ENCODE measurements at places on chromosomes 4 and X. TPM values are rescaled to one million over a fixed set of nuclear protein-coding genes. Genes with fewer than 3 reads are reported as not detected.
A peak's percentile ranks its signal among the peaks of the same experiment; 100 is the strongest.

The SPIN3 gene
- total RNA-seq: 1.4 TPM

The IL1RAPL1 gene
- total RNA-seq: not detected

The PRDM8 gene
- 6.0 TPM for total RNA-seq

The RIBC1 gene
- 1.5 TPM for total RNA-seq

The MAGEA4 gene
- not detected for total RNA-seq

The PPEF1 gene
- 0.76 TPM for total RNA-seq

The TMSB15C gene
- total RNA-seq: 2.6 TPM

GRCh38 chr4:13615161-13615560, 12.4 kb downstream of the BOD1L1 start:
- no peak for DNase-seq

GRCh38 chr4:30881985-30882384, 161.8 kb downstream of the PCDH7 start:
- DNase-seq: no peak

DNA sequence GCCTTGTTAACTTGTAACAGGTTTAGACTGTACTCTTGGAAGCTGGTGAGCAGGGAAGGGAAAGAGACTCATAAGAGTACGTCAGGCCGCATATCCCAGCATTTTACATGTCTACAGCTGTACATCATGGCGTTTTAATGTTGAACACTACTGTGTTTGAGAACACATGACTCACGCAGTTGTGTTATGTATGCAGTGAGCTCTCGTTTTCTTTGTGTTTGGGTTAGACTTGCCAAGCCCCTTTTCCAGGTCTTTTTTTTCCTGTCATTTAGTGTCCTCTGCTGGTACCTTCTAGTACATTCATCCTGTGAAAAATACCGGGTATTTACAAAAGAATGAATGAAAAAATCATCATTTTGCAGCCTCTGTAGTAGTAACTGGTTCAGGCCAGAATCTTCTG, 35.3 kb downstream of the SMS start:
- DNase-seq: no peak

DNA sequence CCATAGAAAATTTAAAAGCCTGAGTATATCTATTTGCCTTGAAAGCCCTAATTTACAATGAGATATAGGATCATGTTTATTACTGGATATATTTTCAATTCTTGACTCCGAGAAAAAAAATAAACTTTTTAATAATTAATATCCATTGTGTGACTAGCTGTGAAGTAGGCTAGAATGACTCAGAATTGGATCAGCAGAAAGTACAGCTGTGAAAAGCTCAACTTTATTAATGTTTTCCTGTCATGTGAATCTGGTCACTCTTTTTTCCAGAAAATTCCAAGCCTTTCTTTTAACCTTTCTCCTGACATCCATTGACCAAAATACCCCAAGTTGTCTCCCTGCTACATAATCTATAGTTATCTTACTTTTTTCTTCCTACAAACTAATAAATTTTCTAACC, 171.8 kb upstream of the PACRGL start:
- no peak for DNase-seq

DNA sequence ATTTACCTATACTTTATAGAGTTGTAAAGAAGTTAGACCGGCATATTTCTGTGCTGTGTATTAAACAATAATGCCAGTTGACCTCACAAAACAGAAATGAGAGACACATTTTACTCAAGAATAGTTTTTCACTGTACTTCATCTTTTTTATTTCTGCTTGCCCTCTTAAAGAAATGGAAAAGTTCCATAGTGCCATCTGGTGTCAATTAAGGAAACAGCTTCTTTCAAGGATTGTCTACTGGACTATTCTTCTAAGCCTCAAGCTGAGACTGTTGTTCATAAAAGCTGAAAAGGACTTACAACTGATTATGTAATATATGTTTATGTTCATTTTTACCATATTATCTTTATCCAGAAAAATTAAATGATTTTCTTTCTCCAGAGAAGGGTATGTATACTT, 1523.7 kb downstream of the ARAP2 start:
- no peak for DNase-seq

DNA sequence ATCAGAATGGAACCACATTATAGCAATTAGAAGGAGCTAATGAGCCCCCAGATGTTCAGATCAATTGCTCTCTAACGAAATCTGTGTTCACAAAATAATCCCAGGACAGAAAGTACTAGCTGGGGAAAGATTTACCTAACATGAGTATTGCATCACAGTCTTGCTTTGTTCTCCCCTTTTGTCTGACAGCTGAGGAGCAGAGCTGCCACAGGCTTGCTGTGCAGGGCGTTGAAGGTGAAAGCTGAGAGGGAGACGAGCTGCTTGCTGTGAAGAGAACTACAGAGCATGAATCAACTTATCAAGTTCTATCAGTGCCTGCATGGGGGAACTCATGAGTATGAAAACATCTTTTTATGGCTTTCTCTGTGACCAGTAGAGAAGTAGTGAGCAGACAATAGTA, 441.2 kb downstream of the CENPC start:
- no peak for DNase-seq

DNA sequence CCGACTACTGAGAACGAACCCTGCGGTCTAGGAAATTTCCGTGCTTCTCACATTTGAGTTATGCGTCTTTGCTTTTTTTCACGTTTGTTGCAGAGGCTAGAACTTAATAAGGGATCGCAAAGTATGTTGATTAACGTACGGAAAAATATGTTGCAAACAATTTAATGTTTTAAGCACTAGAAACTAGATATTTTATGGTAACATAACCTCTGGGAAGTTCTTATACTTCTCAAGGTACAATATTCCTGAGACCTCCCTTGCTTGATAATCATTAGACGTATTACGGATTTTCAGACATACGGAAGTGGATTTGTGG, 639 bp upstream of the PRDM5 start:
- DNase-seq: no peak

DNA sequence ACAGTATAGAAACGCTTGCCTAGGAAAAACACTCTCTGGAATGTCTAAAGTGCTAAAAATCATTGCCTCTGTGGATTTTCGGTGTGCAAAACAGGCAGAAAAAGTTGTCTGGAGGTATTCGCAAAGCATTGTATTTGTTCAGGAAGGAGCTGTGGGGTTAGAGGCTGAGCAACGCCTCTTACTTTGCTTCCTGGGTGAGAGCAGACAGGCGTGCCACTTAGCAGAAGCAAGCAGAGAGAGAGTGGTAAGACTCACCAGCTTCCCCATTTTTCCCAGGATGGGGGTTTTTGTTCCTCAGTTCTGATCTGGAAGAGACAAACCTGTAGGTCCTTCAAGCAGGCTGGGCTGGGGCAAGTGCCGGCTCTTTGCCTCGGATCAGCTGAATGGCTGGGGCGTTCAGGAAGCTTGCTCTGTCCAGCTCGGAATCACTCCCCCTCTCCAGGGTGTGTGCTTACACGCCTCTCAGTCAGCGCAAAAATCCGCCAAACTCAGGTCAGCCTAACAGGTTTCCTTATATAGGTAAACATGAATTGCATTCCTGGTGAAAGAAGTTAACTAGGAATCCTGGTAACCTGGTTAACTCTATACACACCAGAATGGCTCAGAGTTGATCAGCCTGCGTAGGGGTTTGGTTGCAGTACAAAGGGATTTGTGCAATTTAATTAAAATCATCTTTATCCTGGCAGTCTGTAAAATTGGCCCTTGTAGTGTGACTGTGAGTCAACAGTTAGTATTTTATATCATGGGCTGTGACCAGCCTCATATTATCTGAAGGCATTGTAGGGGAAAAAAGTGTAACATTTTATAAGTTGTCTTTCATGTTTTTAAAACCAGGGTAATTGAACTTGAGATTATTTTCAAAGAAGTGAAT, 213.1 kb upstream of the MID1 start:
- no peak for DNase-seq

DNA sequence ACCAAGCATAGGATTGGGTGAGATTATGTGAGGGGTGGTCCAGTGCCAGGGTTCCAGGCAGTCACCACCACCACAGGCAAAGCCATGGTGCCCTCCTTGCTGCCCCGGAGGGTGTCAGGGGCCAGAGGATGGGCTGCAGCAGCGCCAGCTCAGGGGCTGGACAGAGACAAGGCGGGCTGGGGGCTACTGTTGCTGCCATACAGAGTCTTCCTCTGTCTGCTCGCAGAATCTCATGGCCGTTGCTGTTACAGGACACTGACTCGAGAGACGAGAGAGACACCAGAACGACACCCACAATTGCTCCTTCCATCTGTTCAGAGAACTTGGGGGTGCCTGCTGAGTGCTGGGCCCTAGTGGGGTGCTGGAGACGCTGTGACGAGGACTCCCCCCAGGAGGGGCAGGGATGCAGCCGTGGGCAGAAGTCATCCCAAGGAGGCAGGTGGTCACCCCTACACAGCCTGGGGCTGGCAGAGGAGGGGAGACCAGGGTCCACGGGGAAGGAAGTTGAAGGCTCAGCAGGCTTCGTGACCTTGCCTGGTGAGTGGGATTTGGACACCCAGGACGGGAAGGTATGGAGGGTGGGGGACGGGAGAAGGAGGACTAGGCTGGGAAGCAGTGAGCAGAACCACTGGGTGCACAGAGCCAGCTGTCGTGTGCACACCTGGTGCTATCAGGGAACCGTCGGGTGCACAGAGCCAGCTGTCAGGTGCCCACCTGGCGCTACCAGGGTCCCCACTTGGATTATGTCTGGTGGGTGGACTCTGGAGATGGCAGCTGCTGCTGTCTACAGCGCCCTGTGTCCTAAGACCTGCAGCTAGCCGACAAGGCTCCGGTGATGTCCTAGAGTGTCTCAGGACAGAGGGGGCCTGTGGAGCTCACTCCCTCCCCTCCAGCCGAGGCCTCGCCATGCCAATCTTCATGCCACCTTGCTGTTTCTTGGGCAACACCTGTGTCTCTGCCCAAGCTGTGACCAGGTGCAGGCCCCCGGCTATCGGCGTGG, 43.9 kb upstream of the HMX1 start:
- DNase-seq: peak; percentile 46

DNA sequence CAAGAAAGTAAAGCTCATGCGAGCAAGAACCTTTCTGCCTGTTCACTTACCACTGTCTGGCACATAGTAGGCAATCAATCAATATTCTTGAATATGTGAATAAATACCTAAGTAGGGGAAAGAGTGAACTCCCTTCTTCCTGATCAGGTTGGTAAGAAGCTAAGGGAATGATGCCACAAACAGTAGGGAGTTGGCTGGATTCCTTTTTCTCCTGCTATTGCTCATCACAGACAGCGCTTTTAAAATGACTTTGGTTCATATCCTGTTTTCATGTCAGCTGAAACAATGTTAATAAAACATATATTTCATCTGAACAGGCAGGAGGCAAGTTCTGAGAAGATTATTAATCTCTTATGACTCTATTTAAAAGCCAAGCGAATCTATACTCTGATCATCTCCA, 99.2 kb downstream of the NSUN7 start:
- DNase-seq: no peak
